ENCODE measurements at places on chromosomes 7 and 10.

GRCh38 chr10:103500481-103500880 is 7.0 kb downstream of the NEURL1 start:
- no peak for DNase-seq

DNA sequence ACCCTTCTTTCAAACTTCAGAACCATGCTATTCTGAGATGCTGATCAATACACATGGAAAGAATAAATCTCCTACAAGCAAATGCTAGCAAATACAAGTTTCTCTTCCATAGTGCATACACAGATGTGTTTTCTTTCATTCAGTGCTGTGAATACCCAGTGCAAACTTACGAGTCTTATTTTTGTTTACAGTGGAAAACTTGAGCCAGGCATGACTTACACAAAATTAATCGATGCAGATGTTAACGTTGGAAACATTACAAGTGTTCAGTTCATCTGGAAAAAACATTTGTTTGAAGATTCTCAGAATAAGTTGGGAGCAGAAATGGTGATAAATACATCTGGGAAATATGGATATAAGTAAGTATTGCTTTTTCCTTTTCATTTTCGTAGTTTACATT is 48.8 kb downstream of the PNLIPRP3 start:
- DNase-seq: no peak

DNA sequence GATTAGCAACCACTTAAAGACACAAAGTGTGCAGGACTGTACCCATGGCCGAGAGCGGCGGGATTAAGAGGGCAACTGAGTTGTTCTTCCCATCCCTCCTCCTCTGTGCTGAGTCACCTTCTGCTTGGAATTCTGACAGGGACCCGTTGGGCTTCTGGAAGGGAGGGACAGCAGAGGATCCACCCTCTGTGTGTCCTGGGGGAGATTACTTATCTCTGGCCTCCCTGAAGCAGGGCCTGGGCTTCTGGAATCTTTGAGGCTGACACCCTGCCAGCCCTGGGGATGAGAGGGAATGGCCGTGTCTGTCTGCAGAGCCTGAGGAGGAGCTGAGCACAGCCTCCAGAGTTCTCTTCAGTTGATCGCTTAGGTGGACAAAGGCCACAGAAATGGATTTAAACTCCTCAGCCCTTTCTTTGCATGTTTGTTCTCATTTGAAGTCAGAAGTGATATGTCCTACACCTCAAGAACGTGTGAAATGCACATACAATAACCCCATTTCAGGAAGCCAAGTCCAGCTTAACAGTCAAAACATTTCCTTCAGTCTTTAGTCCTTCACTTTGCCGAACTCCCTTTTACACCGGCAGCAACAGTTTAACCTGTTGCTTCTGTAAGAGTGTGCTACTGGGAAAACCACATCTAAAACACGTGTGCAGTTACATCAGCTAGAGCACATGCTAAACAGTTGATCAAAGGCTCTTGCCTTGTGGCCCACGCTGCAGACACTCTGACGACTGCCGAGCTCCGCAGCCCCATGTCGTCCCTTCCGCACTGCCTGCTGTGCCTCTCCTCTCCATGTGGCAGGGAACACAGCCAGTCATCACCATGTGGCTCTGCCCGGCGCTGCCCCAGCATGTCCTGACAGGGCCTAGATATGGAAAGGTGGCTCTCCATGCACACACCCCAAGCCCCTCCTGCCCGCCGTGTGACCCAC is 55.7 kb downstream of the IKZF1 start:
- DNase-seq: no peak

DNA sequence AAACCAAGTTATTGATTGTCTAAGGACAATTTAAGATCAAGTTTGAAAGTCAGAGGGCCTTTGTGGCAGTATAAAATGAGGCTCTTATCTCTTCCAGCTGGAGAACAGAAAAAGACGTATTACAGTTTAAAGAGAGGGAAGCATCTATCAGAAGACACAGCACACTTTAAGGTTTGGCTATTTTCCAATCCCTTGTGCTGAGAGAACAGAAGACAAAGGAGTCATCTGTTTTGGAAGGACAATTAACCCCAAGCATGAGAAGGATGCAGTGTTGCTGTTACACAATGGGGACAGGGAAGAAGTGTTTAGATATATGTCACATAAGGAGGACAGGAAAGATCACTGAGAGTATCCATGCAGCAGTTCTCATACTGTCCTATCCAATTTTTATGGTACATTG is 1224.2 kb upstream of the SORCS1 start:
- DNase-seq: no peak

DNA sequence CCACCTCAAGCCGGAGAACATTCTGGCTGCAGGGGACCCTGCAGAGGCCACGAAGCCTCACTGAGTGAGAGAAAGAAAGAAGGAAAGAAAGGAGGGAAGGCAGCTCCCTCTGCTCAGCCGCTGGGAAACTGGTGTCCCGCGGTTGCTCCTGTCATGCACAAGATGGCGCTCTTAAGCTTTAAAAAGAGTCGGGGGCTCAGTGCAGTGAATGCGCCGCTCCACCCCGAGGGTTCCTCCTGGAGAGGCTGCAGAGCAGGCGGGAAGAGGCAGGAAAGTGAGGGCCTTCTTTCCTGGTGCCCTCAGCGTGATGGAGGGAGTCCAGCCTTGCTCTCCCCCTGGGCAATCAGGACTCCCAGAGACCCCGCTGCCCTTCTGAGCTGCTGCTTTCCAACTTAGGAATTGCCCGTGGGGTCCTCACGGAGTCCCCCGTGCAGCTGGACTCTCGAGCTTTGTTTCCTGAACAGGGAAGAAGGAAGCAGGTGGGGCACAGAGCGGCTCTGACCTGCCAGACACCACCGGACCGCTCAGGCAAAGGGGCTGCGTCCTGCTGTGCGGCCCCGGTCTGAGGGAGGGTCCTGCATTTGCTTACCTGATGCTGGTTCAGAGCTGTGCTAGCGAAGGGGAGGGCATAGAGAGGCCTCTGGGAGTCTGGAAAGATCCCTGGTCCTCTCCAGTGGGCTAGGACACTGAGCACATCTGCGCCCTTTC is 141.9 kb upstream of the MKI67 start:
- no peak for DNase-seq

DNA sequence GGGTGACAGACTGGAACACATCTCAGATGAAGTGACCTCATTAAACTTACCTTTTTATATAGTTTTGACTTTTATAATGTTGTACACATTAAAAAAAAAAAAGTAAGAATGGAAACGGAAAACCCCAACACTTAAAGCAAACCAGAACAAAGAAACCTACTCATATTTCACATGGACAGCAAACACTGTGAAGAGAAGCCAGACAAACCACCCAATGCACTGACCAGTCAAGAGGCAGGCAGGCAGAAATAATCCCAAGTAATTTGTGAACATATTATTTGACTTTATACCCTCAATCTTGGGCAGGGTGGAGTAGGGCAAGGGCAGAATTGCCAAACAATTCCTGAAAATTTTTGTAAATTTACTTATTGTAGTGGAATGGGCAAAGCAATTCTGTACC is 39.8 kb downstream of the WAPL start:
- DNase-seq: no peak

GRCh38 chr7:116197360-116197759 is 13.0 kb upstream of the TES start:
- DNase-seq: no peak

DNA sequence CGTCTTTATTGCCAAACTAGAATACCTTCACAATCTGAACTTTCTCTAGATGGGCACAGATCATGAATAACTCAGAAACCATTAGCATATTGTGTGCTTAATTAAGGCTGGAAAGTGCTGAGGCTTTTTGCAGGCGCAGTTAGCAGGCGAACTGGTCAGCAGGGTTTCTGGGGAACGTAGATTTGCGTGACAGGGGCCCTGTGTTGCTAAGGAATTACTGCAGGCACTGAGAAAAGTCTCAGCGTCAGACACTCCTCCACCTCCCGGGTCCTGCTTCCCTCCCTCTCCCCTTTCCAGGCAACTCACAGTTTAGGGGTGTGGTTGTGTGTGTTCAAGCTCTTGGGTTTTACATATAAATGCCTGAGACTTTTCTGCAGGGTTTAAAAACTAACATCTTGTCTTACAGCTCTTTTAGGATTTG is 2.2 kb downstream of the MAP3K8 start:
- DNase-seq: no peak

GRCh38 chr7:83640731-83641537 is 8.0 kb downstream of the SEMA3E start:
- no peak for DNase-seq
